Activated naive CD4-positive, alpha-beta T cell treated with Interleukin-2 at 50 U/mL for 16 hours (primary cell): ENCODE measurements at places on chromosomes 6 and 20.

GRCh38 chr6:44645276-44645675 lies 257.8 kb downstream of the CDC5L start:
- DNase-seq: no peak

DNA sequence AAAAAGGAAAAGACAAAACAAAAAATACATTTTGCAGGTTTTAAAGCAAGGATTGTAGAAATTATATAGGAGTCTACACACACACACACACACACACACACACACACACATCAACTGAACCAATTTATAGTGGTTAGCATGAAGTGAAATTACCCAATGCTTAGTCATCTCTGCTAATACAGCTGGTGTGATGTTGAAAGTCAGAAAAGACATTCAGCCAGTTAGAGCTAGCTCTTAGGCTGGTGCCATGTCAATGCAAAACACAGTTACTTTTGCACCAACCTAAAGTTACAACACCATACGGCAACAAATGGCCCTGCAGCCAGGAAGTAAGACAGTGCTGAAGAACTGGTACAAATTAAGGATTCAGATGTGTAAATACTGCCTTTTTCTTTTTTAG lies 15.2 kb downstream of the FAM210B start:
- DNase-seq: no peak

- no peak for DNase-seq
These were observed 302.9 kb downstream of the CDKAL1 start for GRCh38 chr6:20837189-20837588.

DNA sequence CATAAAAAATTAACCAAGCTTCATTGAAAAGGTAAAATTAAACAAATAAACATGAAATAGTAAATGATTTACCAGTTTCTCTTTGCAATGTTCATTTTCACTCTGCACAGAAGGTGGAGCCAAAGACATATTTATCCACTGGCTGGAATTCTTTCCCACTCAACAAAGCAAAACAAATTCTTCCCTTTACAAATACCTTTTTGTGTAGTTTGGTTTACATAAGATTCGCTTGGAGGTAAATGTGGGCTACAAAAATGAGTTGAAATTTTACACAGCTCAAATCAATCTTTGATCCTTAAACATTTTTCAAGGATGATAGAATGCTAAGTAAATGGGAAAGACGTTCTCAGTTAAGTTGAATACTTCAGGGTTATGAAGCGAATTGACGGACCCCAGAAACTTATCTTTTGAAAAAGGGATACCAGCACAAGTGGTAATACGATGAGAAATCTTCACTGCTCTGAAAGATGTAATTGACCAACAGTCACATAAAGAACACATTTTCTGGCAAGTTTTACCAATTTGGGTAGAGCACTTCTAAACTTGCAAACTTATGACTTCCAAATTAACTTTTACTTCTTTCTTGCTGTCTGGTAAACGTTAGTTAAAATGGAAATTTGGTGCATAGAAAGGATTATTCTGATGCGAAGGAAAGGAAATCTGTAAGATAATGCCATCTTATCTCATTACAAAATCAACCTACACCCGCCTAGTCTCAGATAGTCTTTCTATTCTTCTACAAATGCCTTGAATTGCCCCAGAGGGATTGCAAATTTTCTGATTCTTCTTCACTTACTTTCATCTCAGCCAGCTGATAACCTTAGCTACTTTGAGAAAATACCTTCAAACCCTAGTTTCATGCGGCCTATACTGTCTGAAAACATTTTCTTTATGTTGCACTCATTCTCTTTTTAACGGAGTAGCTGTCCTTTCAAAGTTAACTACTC lies 4.7 kb upstream of the GJA1 start:
- DNase-seq: no peak

- DNase-seq: no peak
These were observed 58.0 kb downstream of the ZFAND3 start for GRCh38 chr6:37877373-37878149.

GRCh38 chr6:121338956-121339355 lies 4.7 kb upstream of the TBC1D32 start:
- DNase-seq: no peak

- no peak for DNase-seq
These were observed 6.9 kb downstream of the SNAP25 start for GRCh38 chr20:10225439-10226060.

- no peak for DNase-seq
These were observed 61.8 kb downstream of the FAM229B start for GRCh38 chr6:112149236-112149635.

DNA sequence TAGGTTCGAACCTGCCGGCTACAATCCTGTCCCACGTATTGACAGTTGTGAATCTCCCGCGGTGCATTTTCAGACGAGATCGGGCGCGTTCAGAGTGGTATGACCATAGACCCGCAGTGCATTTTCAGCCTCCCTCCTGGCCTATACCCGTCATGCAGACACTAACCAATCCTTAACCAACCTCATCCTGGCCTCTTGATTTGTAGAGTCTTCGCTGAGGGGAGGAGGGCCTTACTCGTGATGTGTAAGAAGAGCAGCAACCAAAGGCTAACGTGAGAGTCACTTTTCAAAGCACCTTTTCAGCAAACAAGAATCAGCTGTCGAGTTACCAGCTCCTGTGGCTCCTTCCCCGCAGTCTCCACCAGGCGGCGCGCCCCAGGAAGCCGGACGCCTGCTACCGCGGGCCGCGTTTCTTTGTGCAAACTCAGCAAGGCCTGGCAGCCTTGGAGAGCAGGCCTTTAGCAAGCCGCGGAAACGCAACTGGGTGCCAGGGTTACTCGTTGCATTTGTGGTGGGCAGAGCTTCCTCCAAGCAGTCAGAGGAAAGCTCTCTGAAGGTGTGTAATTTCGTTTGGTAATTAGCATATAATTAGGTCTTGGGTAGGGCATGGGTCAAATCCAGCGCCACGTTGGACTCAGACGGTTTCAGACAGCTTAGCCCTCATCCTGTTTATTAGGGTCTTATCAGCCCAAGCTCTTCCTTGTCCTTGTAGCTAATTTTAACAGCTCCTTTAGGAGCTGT lies 139.8 kb downstream of the OR2B2 start:
- DNase-seq: peak; percentile 87

- no peak for DNase-seq
These were observed 7.0 kb downstream of the TRPC4AP start for GRCh38 chr20:35085477-35086225.

GRCh38 chr6:156953127-156953478 lies 175.9 kb downstream of the ARID1B start:
- no peak for DNase-seq

- no peak for DNase-seq
These were observed 100.2 kb upstream of the ARMC2 start for GRCh38 chr6:108748055-108748454.

- DNase-seq: no peak
These were observed 27.9 kb upstream of the NT5E start for GRCh38 chr6:85421972-85422371.

GRCh38 chr6:89297695-89298351 lies 17.3 kb downstream of the GABRR2 start:
- peak; percentile 78 for DNase-seq

- no peak for DNase-seq
These were observed at the start of gene SLC2A10 for GRCh38 chr20:46709459-46710152. TSS of gene SLC2A10 (plus strand) at chr20:46709649. CDS start at chr20:46709737, 88 bp downstream.

- no peak for DNase-seq
These were observed 561.3 kb upstream of the CDH4 start for GRCh38 chr20:60690771-60691170.

GRCh38 chr6:29675561-29675960 lies 5.4 kb downstream of the ZFP57 start:
- DNase-seq: no peak

DNA sequence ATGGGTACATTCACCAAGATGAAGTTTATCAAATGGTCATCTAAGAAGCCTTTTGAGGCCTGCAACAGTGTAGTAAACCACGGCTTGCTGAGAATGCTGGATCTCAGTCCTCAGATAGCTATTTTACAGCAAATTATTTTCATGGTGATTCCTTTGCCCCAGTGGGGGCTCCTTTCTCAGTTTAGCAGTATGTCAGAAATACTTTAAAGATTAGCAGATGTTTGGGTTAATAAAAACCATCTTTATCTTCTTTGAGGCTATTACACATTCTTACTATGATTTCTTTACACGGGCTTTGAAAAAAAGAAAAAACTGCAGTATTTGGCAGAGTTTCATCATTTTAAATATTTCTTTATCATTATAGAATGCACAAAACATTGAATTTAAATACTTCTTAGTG lies 10.7 kb downstream of the MYLIP start:
- DNase-seq: no peak

- DNase-seq: no peak
These were observed 41.6 kb downstream of the CDKAL1 start for GRCh38 chr6:20575704-20576451.

DNA sequence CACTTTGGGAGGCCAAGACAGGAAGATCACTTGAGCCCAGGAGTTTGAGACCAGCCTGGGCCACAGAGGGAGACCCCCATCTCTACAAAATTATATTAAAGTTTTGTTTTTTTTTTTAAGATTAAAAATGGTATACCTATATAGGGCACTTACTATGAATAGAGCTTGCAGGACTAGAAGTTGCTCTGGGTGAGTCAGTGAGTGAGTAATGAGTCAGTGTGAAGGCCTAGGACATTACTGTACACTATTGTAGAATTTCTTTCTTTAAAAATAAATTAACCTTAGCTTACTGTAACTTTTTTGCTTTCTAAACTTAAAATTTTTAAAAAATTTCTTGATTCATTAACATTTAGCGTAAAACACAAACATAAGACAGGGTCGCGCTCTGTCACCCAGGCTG lies 29.7 kb downstream of the STK35 start:
- DNase-seq: no peak

- no peak for DNase-seq
These were observed 72.1 kb upstream of the PMEPA1 start for GRCh38 chr20:57781901-57782300.

- DNase-seq: no peak
These were observed 27.3 kb upstream of the STX16 start for GRCh38 chr20:58623579-58624473.

- DNase-seq: no peak
These were observed 9.3 kb downstream of the COX7A2 start for GRCh38 chr6:75234126-75234865.

DNA sequence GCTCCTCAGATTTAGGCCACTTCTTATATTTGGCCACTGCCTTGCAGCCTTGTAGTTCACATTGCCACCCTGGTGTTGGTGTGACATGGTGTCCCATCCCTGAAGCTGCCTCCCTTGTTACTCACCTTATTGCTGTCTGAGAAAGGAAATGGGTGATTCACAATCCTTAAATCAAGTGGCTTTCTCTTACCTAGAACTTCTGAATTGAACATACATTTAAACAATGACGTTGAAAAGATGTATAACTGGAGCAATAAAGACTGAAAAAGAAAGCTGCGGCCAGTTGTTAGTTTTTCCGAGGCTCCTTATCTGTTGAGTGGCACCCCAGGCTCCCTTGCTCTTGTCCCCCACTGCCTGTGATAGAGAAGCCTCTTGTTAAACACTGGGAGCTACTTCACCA lies 28.8 kb upstream of the GNRH2 start:
- DNase-seq: peak; percentile 34

GRCh38 chr6:41522780-41523548 lies 23.2 kb upstream of the FOXP4 start:
- DNase-seq: no peak

DNA sequence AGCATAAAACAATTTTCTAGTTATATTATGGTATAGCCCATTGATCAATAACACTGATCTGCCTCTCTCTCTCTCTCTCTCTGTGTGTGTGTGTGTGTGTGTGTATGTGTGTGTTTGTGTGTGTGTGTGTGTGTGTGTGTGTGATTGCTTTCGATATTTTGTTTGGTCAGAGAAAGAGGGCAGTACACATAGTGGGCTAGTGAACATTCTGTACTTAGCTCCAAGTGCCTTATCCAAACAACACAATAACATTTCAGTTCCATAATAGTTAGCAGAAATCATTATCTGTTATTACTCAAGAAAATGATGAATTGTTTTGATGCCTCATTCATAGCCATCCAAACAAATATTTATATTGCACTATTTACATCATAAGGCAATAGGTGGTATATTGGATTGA lies 979.1 kb upstream of the CITED2 start:
- DNase-seq: no peak

- DNase-seq: no peak
These were observed 35.3 kb upstream of the PTGIS start for GRCh38 chr20:49603209-49603627.

- DNase-seq: no peak
These were observed 2.8 kb downstream of the HLA-F start for GRCh38 chr6:29726001-29726400.

DNA sequence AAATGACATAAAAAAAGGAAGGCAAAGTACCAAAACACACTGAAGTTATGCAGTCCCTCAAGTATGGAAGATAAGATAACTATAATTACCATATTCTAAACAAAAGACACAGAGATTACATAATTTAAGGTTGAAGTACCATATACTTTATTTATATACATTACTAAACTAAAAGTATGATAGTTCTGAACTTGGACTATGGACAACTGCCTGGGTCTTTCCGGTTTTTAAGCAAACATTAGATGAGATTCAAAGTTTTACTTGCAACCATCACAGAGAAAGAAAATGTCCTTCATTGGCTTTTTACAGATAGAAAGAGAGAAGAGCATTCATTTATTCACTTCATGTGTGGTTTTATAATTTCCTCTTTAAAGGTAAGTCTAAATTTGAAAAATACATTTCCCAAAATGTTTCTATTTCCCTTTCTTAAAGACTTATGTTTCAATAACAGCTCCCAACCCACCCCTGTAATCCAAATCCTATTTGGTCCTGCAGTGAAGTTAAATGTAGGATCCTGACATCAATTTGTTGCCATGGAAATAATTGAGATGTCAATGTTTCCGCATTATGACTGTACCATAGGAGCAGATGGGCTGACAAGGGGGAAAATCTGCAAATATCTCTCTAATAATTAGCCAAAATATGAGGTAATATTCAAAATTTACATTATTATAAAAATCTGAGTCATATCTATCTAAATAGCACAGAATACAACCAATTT lies 63.7 kb downstream of the PTPRK start:
- no peak for DNase-seq

DNA sequence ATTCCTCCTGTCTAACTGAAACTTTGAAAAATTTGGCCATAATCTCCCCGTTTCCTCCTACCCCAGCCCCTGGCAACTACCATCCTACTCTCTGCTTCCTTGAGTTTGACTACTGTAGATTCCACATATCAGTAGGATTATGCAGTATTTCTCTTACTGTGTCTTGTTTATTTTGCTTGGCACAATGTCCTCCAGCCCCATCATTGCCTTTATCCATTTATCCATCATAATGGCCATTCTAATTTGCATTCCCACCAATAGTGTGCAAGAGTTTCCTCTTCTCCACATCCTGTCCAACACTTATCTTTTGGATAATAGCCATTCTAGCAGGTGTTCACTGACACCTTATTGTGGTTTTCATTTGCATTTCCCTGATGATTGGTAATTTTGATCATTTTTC lies 202.3 kb downstream of the THBS2 start:
- no peak for DNase-seq

- no peak for DNase-seq
These were observed 88.2 kb downstream of the TOX2 start for GRCh38 chr20:44002861-44003260.

GRCh38 chr6:48817333-48818051 lies 645.6 kb downstream of the MMUT start:
- DNase-seq: no peak

GRCh38 chr20:38658879-38659596 lies 57.4 kb downstream of the ARHGAP40 start:
- peak; percentile 39 for DNase-seq

- DNase-seq: no peak
These were observed 174.7 kb upstream of the PROKR2 start for GRCh38 chr20:5491455-5491854.
